Stimulated activated CD8-positive, alpha-beta memory T cell treated with anti-CD3 and anti-CD28 coated beads, Interleukin-2, amount 100 ng/mL, for 48 hours (primary cell): ENCODE measurements at places on chromosomes 7 and 10.

GRCh38 chr10:76559892-76560220 is 1077.8 kb downstream of the KCNMA1 start:
- no peak for DNase-seq

DNA sequence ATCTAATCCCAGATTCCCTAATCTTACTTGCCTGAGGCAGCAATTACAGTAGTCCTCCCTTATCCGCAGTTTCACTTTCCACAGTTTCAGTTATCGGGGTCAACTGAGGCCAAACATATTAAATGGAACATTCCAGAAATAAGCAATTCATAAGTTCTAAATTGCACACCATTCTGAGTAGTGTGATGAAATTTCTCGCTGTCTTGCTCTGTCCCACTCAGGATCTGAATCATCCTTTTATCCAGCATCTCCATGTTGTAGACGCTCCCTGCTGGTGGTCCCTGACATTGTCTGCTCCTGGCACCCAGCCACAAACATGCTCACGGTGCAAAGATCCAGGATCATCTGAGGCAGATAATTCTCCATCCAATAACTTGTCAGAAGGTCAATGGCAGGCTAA is 128.7 kb upstream of the CXCL12 start:
- no peak for DNase-seq

DNA sequence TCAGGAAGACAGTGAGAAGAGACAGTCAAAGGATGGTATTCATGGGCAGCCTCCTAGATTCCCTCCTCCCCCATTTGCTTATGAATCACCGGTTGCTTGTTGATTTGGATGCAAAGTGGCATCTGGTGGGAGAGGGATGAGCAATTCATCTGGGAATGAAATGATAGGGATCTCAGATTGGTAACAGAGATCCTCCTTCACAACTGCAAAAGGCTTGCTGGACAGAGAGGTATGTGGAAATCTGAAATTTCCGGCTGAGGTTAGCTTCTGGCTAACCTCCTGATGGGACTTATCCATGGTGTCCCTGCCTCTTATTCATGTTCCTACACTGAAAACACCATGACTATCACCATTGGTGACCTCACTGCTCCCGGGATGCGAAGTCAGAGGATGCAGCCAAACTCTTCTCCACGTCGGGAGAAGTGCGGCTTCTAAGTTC is 48.4 kb upstream of the PODXL start:
- no peak for DNase-seq

DNA sequence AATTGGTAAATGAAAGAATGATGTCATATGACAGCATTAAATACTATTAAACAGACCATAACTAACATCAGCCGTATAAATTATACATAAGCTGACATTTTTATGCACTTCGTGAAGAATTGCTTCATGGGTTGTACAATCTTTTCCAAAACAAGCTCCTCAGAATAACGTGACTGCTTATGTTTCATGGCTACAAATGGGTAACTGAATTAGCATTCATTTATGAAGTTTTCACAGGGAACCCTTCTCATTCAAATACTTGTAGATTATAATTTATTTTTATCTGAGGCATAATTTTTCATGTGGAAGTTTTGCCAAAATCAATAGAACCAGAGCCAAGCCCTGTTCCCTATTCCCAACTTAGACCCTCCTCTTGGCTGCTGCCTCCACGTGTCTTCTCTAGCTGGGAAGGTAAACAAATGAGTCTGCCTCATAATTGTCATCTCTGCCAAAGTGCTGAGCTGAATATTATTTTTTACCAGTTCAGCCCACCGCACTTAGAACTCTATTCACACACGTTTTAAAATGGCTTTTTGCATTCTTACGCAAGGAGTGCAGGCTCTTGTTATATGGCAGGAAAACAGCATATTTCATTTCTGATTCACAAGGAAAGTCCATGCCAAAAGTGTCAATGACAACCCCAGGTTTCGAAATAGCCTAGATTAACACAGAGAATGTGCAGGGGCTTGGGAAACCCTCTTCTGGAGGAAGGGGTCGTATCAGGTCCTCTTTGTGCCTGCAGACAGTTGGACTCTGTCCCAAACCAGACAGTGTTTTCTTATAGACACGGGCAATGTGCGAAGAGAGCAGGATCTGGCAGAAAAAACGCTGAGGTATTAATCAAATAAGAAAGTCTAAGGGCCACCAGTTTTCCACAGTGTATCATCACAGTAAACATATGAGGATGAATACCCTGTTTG is 370.7 kb upstream of the MGMT start:
- no peak for DNase-seq

- DNase-seq, result no peak
Measured at GRCh38 chr7:134900166-134900982, 85.9 kb upstream of the AGBL3 start.

DNA sequence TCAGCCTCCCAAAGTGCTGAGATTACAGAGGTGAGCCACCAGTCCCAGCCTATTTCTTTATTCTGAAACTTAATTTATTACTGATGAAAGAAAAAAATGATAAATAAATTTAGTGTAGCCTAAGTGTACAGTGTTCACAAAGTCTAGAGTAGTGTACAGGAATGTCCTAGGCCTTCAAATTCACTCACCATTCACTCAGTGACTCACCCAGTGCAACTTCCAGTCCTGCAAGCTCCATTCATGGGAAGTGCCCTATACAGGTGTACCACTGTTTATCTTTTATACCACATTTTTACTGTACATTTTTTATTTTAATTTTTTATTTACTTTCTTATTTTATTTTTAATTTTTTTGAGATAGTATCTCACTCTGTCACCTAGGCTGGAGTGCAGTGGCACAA is 12.2 kb downstream of the MRLN start:
- no peak for DNase-seq

- no peak for DNase-seq
Measured at GRCh38 chr7:135665042-135665441, 2.7 kb downstream of the STMP1 start.

DNA sequence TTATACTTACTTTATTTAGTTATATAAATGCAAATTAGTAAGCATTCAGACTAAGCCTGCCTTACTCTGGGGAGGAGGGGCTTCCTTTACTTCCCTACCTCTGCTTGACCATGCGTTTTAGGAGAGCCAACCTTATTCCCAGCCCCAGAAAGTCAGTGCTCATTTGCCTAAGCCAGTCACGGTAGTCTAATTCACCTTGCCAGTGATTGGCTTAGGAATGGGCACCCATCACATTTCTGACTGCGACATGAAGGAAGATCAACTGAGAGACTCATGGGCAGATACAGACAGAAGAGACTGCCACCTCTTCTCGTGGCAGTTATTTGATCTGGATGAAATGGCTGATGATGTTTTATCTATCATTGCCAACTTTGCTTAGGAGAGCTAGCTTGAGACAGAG is 29.5 kb downstream of the RPA3 start:
- DNase-seq, result no peak

DNA sequence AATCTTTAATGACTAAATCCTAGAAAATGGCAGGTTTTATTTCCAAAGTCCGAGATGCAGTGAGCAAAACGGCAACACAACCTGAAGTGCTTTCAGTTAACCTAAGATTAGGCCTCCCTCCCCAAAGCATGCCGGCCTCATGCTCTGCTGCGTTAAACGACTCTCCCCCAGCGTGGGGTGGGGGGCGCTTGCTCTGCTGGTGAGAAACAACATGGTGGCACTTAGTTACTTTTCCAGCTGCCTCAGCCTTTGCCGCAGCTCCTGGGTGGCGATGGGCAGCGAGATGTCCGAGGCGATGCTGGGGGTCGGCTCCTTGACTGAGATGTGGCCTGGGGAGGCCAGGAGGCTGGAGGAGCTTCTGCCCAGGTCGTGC is 36.7 kb upstream of the NCAPG2 start:
- DNase-seq, result no peak

- no peak for DNase-seq
Measured at GRCh38 chr7:46838463-46838862, 743.4 kb downstream of the TNS3 start.

DNA sequence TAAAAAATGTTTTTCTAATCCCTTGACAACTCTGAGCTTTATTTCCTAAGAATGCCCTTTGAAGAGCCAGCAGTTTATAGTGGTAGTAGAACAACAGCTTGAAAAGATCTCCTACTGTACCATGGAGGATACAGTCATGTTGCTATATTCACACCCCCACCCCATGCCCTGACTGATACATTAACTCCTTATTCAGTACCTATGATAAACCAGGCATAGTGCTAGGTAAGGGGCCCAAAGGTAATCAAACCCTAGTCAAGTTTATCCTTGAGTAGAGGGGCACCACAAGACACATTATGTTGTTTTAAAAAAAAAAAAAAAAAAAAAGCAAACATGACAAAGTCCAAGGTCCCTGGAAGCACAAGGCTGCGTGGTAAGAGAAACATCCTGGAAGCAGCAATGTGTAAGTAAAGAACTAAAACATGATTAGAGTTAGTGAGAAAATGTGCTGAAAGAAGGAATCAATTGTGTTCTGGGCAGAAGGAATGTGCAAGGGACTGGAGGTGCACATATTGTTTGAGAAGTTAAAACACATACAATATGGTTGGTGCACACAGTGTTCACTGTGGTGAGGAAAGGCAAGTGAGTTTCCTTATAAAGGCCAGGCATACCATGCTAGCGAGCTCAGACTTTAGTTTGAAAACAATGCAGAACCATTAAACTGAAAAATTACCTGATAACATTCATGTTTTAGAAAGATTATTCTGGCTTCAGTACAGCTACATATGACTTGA is 51.2 kb downstream of the PDE1C start:
- no peak for DNase-seq

DNA sequence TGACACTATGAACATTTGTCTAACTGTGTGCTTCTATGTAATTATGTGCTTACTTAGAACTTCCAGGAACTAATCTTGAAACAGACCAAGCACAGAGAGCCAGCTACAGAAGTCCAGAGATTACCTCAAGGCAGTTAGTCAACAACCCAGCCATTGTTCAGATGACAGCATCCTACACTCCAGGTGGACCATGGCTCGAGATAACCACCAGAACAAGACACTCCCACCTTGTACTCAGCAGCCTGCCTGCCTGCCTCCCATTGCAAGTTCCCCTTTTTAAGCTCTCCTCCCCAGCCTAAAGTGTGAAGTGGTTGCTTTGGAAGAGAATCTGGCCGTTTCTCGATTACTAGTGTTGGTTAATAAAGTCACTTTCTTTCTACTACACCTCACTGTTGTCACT is 1080.6 kb upstream of the LRRN3 start:
- no peak for DNase-seq

- DNase-seq, result no peak
Measured at GRCh38 chr10:70966646-70967553, 78.5 kb upstream of the PCBD1 start.

DNA sequence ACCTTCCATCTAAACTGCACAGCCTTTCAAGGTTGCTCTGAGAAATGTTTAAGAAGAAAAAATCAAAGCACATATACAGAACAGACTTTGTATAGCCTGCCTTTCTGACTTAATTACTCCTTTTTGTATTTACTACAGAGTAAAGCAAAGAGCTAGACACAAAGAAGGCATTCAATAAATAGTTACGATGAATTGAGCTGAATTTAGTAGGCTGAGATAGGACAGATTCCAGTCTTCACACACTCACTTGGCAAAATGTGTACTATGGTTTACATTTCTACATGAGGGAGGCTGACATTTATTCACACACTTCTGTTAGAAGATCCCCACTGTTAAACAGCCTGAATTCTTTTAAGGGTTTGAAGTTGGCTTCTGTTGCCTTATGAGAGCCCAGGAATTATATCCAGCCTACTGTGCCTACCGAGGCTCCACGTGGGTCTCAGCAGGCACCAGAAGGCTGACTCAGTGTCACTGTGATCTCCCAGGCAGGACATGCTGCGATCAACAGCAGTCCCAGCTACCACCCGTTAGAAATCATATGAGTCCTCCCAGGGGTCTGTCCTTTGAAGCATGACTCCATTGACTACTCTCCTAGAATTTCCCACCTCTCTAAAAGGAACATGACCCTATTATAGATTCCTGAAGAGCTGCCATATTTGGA is 24.5 kb upstream of the SLC25A13 start:
- DNase-seq, result no peak

DNA sequence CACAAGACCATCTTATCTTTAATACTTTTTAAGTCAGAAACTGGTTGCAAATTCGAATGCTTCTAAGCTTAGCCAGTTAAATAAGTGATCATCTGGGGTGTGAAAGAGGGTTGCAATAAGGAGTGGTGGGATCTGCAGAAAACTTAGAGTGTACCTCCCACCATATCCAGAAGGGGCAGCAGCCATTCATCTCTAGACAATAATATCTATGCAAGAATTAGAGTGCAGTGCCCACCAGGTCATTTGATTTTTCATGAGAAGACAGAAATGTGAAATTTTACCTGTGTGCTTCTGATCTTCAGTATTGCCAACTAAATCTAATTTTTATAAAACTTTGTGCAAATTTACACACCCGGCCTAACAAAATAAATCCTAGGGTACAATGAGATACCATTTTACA is 127.2 kb upstream of the SP4 start:
- no peak for DNase-seq

- DNase-seq, result no peak
Measured at GRCh38 chr7:132830941-132831340, 250.9 kb downstream of the CHCHD3 start.

DNA sequence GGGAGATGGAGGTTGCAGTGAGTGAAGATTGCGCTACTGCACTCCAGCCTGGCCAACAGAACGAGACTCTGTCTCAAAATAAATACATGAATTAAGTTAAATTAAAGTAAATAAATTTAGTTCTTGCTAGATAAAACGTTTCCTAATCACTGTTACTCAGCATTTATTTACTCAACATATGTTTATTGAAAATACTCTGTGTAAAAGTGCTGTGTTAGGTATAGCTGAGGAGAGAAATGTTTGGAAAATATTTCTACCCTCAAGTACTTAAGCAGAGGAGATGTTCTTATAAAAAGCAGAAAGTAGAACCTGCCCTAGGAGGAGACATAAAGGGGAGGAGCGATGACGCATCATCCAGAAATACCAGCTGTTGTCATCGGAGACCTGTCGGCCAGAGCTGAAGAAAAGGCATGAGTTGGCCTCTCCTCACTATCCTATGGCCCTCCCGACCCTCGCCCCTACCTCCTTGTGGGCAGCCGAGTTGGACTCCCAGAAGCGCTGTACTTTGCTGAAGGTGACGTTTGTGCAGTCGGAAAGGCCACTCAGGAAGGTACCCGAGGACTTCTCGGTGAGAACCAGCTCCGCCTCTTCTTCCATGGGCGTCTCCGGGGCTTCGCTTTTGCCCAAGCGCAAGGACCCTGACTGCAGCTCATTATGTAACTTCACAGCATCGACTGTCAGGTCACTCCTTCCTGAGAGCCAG is 1.1 kb downstream of the RRP12 start:
- no peak for DNase-seq
